ENCODE measurements at places on chromosomes 3 and 15.

- DNase-seq: no peak
These were observed 159.4 kb downstream of the LSAMP start for GRCh38 chr3:116285781-116286421.

DNA sequence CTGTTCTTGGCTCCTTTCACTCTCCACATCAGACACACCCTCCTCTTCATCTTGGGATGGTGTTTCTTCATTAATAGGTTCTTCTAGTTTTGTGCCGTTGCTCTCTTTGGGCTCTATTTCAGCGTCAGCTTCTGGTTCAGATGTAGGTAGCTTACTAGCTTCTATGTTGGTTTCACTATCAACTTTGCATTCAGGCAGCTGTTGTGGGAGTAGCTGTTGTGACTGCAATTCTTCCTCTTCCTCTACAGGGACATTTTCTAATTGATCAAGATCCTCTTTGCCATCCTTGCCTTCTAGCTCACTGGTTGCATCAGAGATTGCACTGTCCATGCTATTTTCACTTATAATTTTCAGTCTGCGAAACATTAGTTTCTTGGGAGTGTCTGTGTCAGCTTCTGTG is 80.1 kb downstream of the SETD2 start:
- no peak for DNase-seq

DNA sequence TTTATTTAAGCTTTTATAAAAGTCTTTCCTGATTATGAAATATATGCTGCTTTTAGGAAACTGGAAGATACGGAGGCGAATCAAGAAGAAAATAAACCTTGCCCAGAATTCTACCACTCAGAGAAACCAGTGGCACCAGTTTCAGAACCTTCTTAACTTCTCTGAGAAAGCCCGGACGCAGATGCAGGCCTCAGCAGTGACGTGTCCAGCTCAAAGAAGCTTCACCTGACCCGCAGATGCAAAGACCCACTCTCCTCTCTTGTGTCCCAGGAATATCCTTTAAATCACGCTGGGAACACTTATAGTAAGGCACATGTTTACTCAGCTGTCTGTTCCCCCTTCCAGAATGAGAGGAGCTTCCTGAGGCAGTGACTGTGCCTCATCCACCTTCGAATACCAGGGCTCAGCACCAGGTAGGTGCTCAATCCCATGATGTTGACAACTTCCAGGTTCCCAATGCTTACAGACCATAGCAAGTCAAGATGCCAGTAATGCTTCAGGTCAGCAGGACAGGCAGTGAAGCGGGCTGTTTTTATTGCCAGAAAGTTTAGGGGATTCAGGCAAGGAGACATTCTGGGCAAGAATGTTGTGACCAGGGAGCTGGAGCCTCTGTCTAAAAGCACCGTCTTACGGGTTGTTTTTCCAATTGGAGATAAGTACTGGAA is 39.9 kb upstream of the LDHAL6B start:
- no peak for DNase-seq

- DNase-seq: no peak
These were observed 268.1 kb upstream of the UBE2E2 start for GRCh38 chr3:22935040-22935439.

- DNase-seq: no peak
These were observed 114.8 kb upstream of the ATP2B2 start for GRCh38 chr3:10619989-10620832.

DNA sequence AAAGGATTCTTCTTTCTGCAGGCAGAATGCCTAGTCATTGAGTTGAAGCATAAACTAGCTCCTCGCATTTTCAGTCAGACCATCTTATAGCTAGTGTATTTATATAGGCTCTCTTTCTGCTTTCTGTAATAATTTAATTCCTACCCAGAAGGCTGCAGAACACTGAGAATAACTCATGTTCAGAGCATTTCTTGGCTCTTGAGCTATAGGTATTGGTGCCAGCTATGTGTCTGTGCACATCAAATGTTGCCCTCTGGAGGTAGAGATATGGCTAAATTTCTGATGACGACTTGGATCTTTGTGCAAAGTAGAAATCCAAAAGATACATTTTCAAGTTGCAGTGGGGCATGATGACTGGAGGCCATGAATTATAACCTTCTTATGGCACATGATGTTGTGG is 336.2 kb upstream of the TPM1 start:
- DNase-seq: no peak

- DNase-seq: no peak
These were observed 18.8 kb downstream of the MAGI1 start for GRCh38 chr3:66019896-66020295.

- no peak for DNase-seq
These were observed 15.5 kb upstream of the GATM start for GRCh38 chr15:45393851-45394250.

GRCh38 chr3:18124501-18124900 is 300.6 kb downstream of the SATB1 start:
- DNase-seq: no peak

GRCh38 chr3:120903221-120903620 is 4.8 kb upstream of the STXBP5L start:
- DNase-seq: no peak

- no peak for DNase-seq
These were observed 7.3 kb downstream of the CCR1 start for GRCh38 chr3:46200790-46201189.
